ENCODE measurements at places on chromosomes 2 and 18. TPM values are rescaled to one million over a fixed set of nuclear protein-coding genes. Genes with fewer than 3 reads are reported as not detected.

Gene PPM1G
- 163 TPM for total RNA-seq

Gene MPPE1
- total RNA-seq = 40.6 TPM

Gene TUBB8B
- total RNA-seq = not detected

Gene HOXD12
- total RNA-seq = not detected

Gene KANSL3
- 45.8 TPM for total RNA-seq

Gene HOXD13
- total RNA-seq = not detected

Gene GPR39
- not detected for total RNA-seq

Gene ANKRD30B
- not detected for total RNA-seq
